Umbilical cord (tissue), 2 donors: ENCODE measurements at places on chromosomes 16 and 17.
A peak's percentile ranks its signal among the peaks of the same experiment; 100 is the strongest.

GRCh38 chr17:62093188-62094155, 28.4 kb upstream of the MED13 start:
- peak; percentile 4 for DNase-seq

GRCh38 chr17:44219616-44220212, at the start of gene UBTF:
Gene UBTF (minus strand): TSS chr17:44219675. CDS start chr17:44218229, 1,446 bp downstream.
- DNase-seq, result peak; percentile 85

- DNase-seq, result no peak
Measured at GRCh38 chr16:12559714-12560113, 244.0 kb downstream of the CPPED1 start.

GRCh38 chr17:49575679-49576087, at the start of gene NXPH3:
Gene NXPH3 (plus strand): TSS chr17:49575871. CDS start chr17:49576220, 349 bp downstream.
- DNase-seq, result peak; percentile 18

DNA sequence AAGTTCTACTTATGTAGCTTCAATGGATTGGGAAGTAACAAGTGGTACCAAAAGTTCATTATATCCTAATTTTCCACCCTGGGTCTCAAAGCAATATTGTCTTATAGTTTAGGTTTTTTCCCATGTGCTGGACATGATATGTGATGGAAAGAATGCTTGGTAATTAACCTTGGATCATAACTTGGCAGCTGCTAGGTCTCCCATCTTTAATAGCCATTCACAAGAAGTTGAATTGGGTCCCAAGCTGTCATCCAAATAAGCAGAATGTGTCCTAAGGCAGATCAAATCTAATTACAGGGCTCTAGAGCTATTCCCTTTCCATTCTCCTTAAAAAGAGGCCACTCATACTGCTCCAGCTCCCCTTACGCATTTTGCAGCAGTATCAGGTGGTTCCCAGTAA, 44.7 kb upstream of the KCNJ16 start:
- DNase-seq, result no peak

DNA sequence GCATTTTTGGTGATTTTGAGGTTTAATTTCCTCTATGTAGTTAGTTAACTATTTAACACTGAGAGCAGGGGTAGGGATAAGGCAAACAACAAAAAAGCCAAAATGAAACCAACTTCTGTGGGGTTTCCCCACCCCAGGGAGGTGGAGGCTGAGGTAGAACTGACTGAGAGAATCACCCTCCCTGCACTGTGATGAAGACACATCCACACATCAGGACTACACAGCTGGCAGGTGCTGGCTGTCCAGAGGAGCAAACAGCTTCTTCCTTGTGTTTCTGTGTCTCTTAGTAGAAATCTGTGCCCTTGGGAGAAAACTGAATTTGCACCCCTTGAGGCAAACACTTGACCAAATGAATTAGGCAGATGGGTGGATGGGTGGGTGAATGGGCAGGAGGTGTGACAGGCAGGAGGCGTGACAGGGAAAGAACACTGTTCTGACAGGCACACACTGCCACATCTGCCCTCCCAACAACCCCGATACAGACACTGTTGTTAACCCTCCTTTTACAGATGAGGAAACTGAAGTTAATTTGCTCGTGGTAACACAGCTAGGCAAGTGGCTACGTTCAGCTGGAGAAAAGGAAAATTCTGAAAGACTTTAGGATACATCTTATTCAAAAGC, 62.9 kb upstream of the AMZ2 start:
- no peak for DNase-seq

- peak; percentile 58 for DNase-seq
Measured at GRCh38 chr16:23060458-23061320, 88.6 kb downstream of the USP31 start.

DNA sequence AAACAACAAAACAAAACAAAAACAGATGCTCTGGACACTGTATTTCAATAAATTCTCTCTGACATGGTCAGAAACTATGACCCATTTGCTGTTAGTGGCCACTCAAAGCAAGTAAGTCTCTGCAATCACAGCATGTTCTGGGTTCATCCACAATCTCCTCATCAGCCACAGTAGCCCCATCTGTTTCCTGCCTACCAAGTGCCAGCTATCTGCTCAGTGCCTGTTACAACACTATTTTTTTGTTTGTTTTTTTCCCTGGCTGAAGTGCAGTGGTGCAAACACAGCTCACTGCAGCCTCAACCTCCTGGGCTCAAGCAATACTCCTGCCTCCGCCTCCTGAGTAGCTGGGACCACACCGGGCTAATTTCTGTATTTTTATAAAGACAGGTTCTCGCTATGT, 137.9 kb downstream of the SOX9 start:
- DNase-seq, result no peak

DNA sequence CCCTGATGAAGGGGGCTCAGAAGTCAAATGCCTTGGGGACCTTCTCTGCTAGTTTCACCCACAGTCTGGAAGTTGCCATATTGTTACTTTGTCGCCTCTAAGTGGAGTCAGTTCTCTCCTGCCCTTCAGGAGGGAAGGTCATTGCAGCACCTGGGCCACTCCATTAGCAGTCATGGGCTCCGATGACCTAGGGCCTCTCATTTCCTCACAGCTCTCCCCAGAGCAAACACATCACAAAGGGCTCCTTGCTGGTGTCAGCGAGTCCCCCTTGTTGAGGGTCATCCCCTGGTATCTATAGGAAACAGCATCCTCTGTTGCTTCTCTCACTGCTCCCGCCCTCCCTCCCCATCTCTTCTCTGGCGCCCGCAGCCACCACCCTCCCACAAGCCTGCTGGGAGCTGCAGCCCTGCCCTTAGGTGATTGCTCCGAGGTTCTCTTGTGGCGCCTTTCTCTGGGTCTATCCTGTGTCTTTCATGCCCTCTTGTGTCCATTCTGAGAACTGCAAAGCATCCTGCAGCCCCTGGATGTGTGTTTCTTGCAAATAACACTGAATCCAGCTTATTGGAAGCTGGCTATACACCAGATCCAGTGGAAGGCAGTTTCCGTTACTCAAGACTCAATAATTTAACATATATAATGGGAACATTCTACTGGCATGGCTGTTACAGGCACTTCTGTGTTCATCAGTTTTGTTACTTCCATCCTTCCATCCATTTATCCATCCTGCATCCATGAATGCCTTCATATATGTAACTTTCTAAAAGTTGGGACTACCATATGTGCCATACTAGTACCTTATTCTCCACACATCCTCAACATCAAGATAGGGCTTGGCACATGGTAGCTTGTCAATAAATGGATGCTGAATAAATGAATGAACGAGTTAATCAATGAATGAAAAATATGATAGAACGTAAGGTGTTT, 21.2 kb downstream of the PDILT start:
- peak; percentile 57 for DNase-seq

DNA sequence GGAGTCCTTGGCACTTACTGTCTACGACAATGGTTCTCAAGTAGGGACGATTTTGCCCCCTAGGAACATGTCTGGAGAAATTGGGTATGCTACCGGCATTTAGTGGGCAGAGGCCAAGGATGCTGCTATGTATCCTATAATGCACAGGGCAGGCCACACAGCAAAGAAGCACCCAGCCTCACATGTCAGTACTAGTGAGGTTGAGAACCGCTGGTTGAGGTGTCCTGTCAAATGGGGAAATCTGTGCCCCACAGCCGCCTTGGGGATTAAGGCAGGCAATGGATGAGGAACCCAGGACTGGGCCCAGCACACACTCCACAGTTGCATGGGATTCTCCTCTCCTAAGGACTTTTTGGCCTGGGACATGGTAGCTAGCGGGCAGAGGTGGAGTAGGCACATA, 86.7 kb upstream of the TOB1 start:
- no peak for DNase-seq

DNA sequence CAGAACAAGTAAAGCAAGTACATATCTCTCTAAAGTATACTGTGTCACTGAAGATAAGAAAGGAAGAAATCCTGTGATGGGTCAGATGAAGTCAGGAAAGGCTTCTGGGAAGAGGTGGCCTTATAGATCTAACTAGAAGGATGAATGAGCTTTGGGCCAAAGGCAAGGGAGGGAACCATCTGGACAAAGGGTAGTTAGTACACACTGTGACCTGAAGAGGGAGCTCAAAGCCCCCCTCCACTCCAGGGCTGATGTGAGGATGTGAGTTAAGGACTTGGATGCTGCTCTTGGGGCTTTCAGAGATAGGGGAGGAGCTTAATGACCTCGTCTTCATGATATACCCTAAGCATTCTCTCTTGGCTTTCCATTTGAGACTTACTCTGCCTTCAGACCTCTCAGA, 185.3 kb upstream of the CACNG3 start:
- no peak for DNase-seq

GRCh38 chr17:50683434-50684287, 24.1 kb downstream of the ANKRD40 start:
- DNase-seq, result no peak

DNA sequence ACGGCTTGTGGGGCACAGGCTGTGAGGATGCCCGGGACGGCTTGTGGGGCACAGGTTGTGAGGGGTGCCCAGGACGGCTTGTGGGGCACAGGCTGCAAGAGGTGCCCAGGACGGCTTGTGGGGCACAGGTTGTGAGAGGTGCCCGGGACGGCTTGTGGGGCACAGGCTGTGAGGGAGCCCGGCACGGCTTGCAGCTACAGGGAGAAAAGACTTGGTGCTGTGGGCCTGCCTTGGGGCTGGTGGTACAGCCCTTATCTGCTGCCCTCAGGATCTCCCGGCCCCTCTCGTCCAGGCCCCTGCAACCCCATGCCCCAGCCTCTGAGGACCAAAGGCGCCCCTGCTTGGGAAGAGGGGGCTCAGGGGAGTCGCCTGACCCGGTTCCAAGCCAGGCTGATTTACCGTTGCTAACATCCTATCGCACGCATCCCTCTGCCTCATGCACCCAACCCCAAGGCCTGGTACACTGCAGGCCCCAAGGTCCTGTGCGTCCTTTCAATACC, 5.0 kb upstream of the HBM start:
- no peak for DNase-seq

GRCh38 chr16:64251742-64252141, 870.1 kb downstream of the CDH11 start:
- DNase-seq, result no peak

DNA sequence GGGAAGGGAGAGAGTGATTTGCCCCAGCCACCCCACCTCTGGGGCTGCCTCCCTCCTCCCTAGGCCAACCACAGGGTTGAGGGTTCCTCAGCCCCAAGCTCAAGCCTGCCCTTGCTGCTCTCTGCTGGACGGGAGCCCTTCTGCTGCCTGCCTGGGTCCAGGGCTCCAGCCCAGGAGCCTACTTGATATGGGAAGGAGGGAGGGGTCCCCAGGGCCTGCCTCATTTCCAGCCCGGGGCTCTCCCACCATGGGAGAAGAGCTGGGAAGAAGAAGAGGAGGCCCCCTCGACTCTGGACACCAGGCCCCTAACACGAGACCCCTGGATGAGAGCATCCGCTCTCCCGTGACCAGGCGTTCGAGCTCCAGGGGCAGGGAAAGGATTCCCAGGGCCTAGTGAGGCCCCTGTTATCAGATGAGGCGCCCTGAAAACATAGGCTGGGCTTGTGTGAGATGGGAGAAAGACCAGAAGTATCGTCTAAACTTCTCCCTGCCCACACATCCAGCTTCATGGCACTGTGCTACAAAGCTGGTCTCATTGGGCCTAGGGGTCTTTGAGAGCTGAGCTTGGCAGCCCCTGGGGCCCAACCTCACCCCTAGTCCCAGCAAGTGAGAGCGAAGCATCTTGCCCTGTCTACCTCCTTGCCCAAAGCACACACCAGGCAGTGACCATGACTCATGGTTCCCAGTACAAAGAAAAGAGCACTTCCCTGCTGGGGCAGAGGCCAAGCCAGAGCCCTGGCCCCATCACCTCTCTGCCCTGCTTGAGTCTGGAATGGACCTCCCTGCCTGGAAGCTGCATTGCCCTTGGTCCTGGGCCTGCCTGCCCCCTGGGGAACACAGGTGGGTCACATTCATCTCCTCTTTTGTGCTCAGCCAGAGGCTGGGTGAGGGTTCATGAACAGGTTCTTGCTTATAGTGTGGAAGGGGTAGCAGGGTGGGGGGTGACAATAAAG, 987 bp downstream of the SLC16A5 start:
- DNase-seq, result peak; percentile 56

DNA sequence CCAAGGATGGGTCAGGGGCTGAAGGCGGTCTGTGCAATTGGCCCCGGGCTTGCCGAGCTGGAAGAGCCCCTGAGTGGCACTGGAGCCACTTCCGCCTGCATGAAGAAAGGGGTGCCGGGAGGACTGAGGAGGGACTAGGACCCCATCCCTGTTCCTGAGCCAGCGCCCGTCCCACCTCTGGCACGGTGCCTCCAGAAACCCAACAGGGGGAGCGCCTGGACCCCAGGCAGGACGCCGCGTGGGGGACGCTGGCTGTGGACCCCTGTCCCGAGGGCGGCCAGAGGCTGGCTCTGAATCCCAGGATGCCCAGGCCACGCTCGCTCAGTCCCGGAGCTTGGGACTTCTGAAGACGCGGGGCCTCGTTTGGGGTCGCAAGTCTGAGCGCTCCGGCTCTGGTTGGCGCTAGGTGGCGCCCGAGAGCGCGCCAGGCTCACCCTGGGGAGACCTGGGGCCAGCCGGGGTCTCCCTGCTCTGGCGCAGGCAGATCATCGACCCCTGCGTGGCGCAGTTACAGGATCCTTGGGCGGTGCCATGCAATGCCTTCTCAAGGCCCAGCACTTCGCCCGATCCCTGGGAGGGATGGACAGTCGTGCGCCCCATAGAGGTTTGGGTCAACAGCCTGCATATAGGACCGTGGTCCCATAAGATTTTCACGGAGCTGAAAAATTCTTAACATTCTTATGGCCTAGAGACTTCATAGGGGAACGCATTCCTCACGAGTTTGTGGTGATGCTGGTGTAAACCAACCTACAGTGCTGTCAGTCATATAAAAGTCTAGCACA, 58.5 kb upstream of the CREBBP start:
- peak; percentile 81 for DNase-seq

- no peak for DNase-seq
Measured at GRCh38 chr16:2926650-2926999, 14.9 kb downstream of the FLYWCH1 start.

- DNase-seq, result no peak
Measured at GRCh38 chr16:88982286-88983084, 5.5 kb upstream of the CBFA2T3 start.

GRCh38 chr17:30238003-30238344, 2.5 kb upstream of the SLC6A4 start:
- DNase-seq, result no peak

DNA sequence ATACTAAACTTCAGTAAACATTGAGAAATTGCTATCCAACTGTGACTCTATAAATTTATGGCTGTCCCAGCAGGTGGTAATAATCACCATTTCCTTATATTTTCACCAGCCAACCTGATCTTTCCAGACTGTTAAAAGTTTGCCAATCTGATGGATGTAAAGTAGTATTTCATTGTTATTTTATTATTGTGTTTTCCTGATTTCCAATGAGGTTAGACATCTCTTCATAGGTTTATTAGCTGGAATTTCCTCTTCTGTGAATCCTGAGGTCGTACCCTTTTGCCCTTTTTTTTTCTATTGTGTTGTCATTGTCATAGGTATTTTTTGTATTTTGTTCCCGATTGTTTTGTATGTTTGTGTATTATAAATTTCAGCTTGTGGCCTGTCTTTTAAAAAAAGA, 31.7 kb downstream of the BMERB1 start:
- DNase-seq, result no peak
